ENCODE measurements at places on chromosomes 4 and X.

- no peak for DNase-seq
Measured at GRCh38 chr4:48345542-48345941, 4.2 kb downstream of the SLAIN2 start.

- no peak for DNase-seq
Measured at GRCh38 chrX:67961516-67961915, 417.7 kb downstream of the AR start.

DNA sequence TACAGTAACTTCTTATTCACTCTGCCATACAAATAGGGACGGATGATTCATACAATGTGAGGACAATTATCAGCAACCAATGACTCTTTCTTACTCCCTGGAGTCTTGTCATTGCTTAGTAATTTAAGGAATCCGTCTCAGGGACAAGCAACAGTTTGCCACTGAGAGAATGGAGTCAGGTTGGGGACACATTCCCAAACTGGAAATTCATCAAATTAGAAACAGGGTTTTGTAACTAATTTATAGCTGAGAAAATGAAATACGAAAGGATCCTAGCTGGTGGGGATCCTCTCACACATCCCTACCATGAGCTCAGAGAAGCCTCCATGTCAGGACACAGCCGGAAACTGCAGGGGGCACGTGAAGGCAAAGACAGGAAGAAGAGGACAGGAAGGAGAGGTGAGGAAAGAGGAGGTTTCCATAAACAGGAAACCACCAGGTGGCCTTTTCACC lies 50.4 kb upstream of the KDR start:
- DNase-seq: peak; percentile 68

DNA sequence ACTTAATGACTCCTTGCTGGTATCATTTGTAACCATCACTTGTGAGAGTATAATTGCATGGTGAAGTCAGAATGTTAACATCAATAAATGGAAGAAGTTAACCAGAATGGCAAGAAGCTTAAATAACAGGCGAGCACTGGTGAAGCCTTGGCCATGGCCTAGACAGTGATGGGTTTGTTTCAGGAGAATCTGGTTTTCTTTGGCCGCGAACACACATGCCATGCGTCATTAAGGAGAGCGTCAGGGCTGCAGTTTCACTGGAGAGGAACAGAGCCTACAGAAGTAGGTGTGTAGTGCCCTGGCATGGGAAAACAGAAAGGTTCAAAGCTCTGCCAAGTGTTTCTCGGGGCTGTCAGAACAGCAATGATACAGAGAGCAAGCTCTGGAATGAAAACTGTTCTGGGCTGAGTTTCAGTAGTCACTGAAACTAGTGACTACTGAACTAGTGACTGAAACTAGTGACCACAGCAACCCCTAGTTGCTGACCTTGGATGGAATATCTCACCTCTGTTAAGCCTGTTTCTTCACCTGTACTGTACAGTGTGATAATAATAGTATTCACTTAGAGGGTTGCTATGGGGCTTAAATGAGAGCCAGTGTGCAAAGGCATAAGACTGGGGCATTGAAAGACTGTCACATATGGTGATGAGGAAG lies 93.8 kb downstream of the C4orf51 start:
- no peak for DNase-seq

DNA sequence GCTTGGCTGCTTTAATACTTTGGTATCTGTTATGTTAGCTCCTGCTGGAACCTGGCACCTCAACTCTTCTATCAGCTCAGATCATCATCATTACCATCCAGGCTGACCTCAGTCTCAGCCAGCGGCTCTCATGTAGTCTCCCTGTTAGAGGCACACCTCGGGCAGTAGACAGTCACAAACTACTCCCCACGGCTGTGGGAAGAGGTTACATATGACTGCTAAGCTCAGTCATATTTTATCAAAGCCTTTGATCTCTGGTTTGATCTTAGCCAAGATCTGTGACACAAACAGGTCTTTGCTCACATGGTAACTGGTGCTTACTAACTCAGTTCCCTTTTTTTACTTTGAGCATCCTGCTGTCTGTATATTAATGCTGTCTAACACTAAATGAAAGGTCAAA lies 384.9 kb downstream of the CENPC start:
- DNase-seq: no peak

DNA sequence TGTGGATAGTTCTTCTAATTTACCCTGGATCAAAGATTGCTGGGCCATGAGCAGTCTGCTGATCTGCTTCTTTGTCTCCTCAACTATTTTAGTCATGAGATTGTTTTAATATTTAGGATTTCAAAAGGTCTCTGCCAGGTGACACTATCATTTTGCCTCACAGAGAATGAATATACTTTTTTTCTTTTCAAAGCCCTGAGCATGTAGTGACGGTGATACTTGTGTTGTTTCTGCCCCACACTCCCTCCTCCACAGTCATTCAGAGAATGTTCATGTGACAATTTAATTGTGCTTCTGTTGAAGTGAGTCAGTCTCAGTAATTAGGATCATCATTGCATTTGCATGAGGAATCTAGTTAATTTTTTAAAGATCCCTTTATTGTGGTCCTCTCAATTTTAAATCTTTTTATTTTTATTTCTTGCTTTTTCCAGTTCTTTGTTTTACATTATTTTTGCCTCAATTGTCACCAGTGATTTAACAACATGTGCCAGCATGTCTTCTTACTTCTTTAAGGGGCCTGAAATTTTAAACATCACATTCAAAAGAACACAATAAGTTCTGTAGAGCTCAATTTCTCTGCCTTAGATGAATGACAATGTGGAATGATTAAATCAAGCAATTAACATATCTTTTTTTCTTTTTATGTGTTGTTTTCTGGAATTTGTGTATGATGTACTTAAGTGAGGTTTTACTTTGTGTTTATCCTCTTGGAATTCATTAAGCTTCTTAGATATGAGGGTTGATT lies 12.3 kb downstream of the MMRN1 start:
- no peak for DNase-seq
